Right lobe of liver (tissue), 6 donors: ENCODE measurements at places on chromosomes 12 and 14. TPM values are rescaled to one million over a fixed set of nuclear protein-coding genes. Genes with fewer than 3 reads are reported as not detected.

Gene CMKLR1
- total RNA-seq: 5.7 TPM

Gene TMTC1
- 3.3 TPM for total RNA-seq

Gene ANO4
- 0.13 TPM for total RNA-seq

Gene SYCP3
- total RNA-seq: not detected

Gene IKZF4
- 2.2 TPM for total RNA-seq

Gene C1R
- total RNA-seq: 1,157 TPM

Gene KRT74
- not detected for total RNA-seq

Gene DNAI7
- not detected for total RNA-seq

Gene SERPINA10
- total RNA-seq: 128 TPM

Gene CORO1C
- total RNA-seq: 36.6 TPM

Gene CACNA1C
- total RNA-seq: 1.0 TPM

Gene GALNT16
- 0.84 TPM for total RNA-seq

Gene MMP19
- total RNA-seq: 1.8 TPM

Gene SIX4
- 0.23 TPM for total RNA-seq
